ENCODE measurements at places on chromosomes 1 and 21.

DNA sequence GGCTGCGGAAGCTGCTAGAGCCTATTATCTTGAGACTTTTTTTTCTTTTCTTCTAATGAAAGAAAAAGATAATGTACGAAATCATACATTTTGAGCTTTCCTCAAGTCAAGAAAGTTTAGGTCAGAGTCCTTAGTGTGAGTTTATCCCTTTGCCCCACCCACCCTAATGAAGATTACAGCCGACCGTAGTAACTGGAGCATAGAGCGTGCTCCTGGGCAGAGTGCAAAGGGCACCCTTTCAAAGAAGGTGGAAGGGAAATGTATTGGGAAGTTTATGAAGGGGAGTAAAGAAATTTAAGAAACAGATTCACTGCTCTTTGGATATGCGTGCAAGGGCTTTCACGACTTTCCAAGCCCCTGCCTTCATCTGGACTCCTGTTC is 17.2 kb downstream of the GNG12 start:
- no peak for DNase-seq

DNA sequence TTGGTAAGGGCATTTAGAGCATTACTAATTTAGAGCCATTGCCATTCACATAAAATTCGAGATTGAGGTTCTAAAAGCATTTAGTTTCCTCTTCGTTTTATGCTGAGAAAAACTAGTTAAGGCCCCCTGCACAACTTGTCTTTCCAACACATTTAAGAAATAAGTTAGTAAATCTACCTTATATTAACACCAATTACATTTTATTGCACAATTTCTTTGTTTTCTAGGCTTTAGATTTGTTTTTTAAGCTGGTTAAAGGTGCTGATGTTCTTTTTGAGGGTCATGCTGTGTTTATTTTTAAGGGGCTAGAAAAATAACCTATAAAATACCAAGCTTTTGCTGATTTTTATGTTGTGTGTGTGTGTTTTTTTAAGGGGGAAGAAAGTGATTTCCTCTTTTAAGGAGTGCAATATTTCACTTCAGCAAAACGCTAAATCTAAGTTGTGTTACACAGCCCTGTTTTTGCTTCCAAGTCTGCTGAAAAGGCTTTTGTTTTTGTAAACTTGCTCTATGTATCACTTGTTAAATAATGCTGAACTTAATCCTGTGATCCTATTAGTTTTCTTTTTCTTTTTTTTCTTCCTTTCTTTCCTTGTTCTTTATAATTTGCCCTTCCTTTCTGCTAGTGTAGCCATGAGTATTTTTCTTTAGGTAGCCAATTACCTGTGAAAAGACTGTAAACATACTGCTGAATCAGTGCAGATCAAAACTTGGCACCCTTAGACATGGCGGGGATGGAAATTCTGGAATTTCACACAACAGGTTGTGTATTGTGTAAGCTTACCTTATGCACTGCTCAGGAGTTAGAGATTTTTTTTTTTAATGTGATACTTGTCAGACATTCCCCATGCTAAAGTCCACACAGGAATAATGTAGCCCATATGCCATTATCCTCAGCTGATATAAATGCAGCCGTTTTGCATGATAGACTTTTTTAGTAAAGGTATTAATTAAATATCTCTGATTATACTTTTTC is 1.5 kb downstream of the CEPT1 start:
- no peak for DNase-seq

DNA sequence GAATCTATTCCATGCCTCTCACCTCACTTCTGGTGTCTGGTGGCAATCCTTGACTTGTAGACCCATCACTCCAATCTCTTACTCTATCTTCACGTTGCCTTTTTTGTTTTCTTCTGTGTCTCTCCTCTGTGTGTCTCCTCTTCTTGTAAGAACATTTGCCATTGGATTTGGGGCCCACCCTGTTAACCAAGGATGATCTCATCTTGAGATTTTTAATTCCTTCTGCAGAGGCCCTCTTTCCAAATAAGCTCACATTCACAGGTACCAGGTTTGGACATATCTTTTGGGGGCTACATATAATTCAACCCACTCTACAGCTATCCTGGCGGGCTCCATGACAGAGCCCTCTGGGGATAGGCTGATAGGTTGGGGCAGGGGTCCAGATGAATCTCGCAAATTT is 55.8 kb downstream of the UBE2T start:
- DNase-seq = no peak

DNA sequence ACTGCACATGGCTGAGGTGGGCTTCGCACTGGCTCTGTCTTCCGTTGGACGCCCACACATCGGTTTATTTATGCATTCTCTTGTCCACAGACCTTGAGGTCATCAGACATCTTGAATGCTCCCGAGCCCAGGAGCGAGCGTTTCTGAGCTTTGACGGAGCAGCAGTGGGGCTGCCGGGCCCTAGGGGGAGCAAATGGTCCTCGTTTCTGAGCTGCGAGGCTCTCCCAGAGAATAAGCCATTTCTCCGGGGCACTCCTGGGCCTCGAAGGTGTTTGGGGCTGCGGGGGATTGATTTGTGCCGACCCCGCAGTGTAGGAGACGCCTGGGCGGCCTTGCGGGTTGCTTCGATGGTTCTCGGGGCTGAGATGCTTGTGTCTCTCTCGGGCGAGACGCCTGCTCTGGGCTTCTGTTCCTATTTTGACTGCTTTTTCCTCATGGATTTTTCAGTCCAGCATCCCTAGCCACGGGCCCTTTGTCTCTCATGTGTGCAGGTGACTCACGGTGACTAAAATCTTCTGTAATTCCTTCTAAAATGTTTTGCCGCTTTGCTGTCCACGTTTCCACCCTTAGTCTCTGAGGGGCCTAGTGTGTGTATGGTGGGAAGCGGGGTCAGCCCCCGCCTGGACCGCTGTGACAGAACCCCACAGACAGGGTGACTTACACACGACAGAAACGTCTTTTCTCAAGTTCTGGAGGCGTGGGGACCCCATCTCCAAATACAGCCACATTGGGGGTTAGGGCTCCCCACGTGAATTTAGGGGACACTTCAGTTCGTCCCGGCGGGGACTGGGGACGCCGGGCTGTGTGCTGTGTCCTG is 62.1 kb downstream of the FAAP20 start:
- DNase-seq = peak; percentile 61

DNA sequence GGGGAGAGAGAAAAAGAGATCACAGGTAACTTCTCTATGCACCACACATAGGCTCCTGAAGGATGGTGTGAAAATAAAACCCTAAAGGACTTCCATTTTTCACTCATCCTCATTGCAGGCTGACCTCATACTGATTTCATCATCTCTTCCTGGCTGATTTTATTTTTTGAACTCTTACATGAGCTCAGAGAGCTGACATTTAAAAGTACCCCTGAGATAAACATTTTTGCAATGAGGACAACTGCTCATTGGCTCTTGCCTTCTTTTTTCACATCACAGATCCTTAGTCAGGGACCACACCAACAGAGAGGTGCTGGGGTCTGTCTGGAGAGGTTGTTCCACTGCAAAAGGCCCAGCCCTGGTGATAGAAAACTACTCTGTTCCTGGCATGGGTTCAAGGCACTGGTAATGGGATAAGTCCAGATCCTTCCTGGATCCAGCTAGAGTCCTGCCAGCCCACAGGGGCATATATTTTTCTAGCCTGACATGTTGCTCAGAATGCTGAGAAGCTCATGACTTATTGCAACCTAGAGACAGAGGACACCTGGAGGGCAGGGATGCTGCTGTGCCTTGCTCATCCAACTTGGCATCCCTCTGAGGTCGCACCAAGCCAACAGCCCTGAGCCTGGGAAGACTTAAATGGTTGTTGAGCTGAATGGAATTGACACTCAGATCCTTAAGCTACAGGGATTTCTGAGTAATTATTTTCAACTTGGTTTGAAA is 360.0 kb downstream of the HHAT start:
- DNase-seq = no peak

All from NCI-H526 (cell line).